ENCODE measurements at places on chromosomes 12 and 14. TPM values are rescaled to one million over a fixed set of nuclear protein-coding genes. Genes with fewer than 3 reads are reported as not detected.

PLBD1 gene
- total RNA-seq = 3.4 TPM

CPM gene
- 0.08 TPM for total RNA-seq

DNA sequence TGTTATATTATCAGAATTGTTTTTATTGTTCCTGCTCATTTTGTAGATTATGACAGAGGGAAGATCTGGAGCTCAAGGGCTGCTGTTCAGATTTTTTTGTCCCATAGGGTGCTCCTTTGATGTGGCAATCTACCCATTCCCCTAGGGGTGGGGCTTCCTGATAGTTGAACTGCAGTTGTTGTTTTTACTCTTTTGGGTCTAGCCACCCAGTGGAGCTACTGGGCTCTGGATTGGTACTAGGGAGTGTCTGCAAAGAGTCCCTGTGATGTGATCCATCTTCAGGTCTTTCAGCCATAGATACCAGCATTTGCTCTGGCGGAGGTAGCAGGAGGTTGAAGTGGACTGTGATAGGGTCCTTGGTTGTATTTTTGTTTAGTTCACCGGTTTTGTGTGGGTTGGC lies 57.9 kb upstream of the SLCO1B1 start:
- DNase-seq = no peak

- DNase-seq = peak; percentile 97
Measured at GRCh38 chr14:68794851-68795596, 2.2 kb upstream of the ZFP36L1 start.

GRCh38 chr14:23143911-23144310 lies 24.9 kb upstream of the CEBPE start:
- no peak for DNase-seq
